Stimulated activated CD8-positive, alpha-beta memory T cell treated with anti-CD3 and anti-CD28 coated beads, Interleukin-2, amount 100 ng/mL, for 48 hours (primary cell): ENCODE measurements at places on chromosomes 3 and 15.

GRCh38 chr3:74500257-74500656, 114.2 kb downstream of the CNTN3 start:
- no peak for DNase-seq

DNA sequence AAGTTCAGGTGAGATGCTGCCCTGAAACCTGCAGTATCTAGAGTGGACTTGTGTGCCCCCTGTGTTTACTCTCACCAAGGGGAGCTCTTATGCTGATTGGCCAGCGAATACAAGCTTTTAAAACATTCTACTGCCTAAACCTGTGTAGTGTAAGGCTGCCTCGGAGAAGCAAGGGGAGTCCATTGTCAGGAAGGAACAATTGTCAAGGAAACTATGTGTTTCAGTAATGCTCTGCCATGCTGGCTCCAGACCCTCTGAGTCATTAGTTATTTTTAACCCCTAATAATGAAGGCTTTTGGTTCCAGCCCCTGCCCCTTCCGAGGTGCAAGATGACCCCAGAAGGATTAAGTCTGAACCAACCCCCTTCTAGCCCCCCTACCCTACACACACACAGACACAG, 66.1 kb upstream of the CHMP2B start:
- no peak for DNase-seq

- no peak for DNase-seq
These were observed 40.2 kb downstream of the SUMF1 start for GRCh38 chr3:4426782-4427344.

DNA sequence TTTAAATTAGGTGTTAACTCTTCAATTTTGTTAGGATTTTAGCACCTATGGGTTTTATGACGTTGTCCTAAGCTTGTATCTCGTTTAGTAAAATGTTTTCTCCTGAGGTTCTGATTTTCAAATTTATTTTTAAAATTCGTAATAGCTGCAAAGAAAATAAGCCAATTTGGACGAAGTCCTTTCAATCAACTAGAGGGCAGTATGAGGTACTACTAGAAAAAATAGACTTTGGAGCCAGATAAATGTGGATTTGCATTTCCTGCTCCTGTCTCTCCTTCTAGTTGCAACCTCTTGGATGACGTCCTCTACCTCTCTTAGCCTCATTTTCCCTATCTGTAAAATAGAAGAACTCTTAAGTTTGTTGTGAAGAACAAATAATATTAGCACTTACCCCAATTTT, 81.1 kb downstream of the SLTM start:
- no peak for DNase-seq

GRCh38 chr3:44050867-44051266, 190.8 kb upstream of the TOPAZ1 start:
- no peak for DNase-seq

- DNase-seq, result no peak
These were observed 201.2 kb downstream of the BCHE start for GRCh38 chr3:165635791-165636683.

DNA sequence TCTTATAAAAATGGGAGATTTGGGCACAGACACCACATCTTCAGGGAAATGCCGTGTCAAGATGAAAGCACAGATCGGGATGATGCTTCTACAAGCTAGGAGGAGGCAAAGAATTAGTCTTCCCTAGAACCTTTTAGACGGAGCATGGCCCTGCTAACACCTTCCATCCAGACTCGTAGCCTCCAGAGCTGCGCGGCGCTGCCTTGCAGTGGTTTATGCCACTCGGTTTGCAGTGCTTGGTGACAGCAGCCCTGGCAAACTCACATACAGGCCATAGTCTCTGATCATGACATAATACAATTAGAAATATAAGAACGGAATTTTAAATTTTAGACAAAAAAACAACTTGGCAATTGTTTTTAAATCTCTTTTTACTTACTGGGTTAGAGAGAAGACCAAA, 37.1 kb upstream of the SLC41A3 start:
- DNase-seq, result no peak
